CD14-positive monocyte (primary cell): ENCODE measurements at places on chromosomes 12 and 14. TPM values are rescaled to one million over a fixed set of nuclear protein-coding genes. Genes with fewer than 3 reads are reported as not detected.

PPP2R3C gene
- polyA plus RNA-seq = 122 TPM

GRCh38 chr12:62854024-62854423, 80.9 kb downstream of the PPM1H start:
- peaks cover 2% of the 10 kb centered on the region for H3K4me1 ChIP-seq
- no peaks in the 10 kb centered on the region for H3K27me3 ChIP-seq
- H3K36me3 ChIP-seq = no peaks in the 10 kb centered on the region
- H3K27ac ChIP-seq = no peak overlapping the region
- no peak overlapping the region for H3K4me3 ChIP-seq

DNAJC22 gene
- polyA plus RNA-seq = not detected

GSG1 gene
- polyA plus RNA-seq = not detected in 2 replicates

- H3K27me3 ChIP-seq = no peaks in the 10 kb centered on the region
- DNase-seq = no peak
- no peak overlapping the region for H3K4me3 ChIP-seq
- H3K27ac ChIP-seq = no peak overlapping the region
- H3K4me1 ChIP-seq = no peaks in the 10 kb centered on the region
- no peaks in the 10 kb centered on the region for H3K36me3 ChIP-seq
Measured at GRCh38 chr12:87430444-87430843, 598.8 kb downstream of the C12orf50 start.

- no peak for DNase-seq
- no peak overlapping the region for H3K27ac ChIP-seq
- no peaks in the 10 kb centered on the region for H3K36me3 ChIP-seq
- H3K4me1 ChIP-seq = peaks cover 10% of the 10 kb centered on the region
- H3K4me3 ChIP-seq = no peak overlapping the region
Measured at GRCh38 chr14:100670017-100670752, 56.5 kb upstream of the DLK1 start.

- no peaks in the 10 kb centered on the region for H3K4me1 ChIP-seq
Measured at GRCh38 chr14:101889366-101889765, 75.0 kb upstream of the DYNC1H1 start.

KLHL33 gene
- polyA plus RNA-seq = 0.03 and 0.04 TPM in 2 replicates

DNA sequence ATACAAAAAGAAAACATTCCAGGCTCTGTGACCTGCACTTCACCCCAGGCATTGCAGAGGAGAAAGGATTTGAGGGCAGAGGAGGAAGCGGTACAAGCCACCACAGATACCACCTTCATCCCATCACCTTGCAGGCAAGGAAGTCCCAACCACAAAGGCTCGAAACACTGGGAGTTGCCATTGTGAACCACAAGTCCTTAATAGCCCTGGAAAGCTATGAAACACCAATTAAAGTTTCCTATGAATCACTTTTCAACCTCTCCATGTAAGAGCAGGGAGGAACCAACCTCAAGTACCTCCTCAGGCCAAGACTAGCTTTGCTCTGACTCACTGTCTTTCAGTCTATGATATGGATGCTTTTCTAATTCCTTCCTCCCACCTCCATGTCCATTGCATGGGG, 27.0 kb downstream of the MAP3K9 start:
- no peak overlapping the region for H3K4me3 ChIP-seq
- H3K4me1 ChIP-seq = peaks cover 8% of the 10 kb centered on the region
- no peaks in the 10 kb centered on the region for H3K27me3 ChIP-seq
- no peak for DNase-seq

RASAL1 gene
- polyA plus RNA-seq = not detected

- peaks cover 41% of the 10 kb centered on the region for H3K36me3 ChIP-seq
- H3K27ac ChIP-seq = no peak overlapping the region
- no peaks in the 10 kb centered on the region for H3K27me3 ChIP-seq
- H3K4me1 ChIP-seq = peaks cover 35% of the 10 kb centered on the region
- DNase-seq = no peak
Measured at GRCh38 chr14:51242545-51243490, 2.8 kb downstream of the TMX1 start.

GRCh38 chr12:75447691-75448393, 32.7 kb upstream of the GLIPR1 start:
- no peaks in the 10 kb centered on the region for H3K36me3 ChIP-seq
- no peak overlapping the region for H3K4me3 ChIP-seq
- no peak overlapping the region for H3K27ac ChIP-seq
- H3K27me3 ChIP-seq = no peaks in the 10 kb centered on the region
- no peak for DNase-seq

- no peaks in the 10 kb centered on the region for H3K4me1 ChIP-seq
- H3K4me3 ChIP-seq = no peak overlapping the region
- no peaks in the 10 kb centered on the region for H3K27me3 ChIP-seq
- no peak for DNase-seq
- H3K36me3 ChIP-seq = no peaks in the 10 kb centered on the region
Measured at GRCh38 chr12:101040936-101041335, 169.1 kb downstream of the SLC5A8 start.

ERGIC2 gene
- polyA plus RNA-seq = 52.7 TPM

DNA sequence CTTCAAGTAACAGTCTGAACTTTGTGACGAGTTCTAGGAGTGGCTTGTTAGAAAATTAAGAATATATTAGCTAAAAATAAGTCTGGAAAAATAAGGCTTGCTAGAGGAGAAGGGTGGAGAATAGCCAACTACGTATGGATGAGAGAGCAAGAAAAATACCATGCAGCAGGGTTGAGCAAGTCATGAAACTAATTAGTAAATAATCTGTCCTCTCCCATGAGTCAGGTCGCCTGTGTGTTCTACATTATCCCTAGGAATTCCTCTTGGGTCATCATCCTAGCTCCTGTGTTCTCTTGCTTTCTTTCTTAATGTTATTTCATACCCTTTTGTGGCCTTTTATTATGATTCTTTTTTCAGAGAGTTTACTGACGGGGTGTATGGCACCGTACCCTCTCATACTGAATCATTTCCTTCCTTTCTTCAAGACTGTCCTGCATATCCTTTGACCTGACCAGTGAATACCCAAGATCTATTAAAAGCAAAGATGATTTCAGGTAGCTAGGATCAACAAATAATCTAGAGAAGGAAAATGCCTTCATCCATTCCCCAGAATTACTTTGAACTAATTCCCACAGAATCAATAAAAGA, 177.2 kb upstream of the NPAS3 start:
- H3K27me3 ChIP-seq = no peaks in the 10 kb centered on the region
- H3K36me3 ChIP-seq = no peaks in the 10 kb centered on the region
- H3K4me1 ChIP-seq = no peaks in the 10 kb centered on the region
- H3K27ac ChIP-seq = no peak overlapping the region
- DNase-seq = no peak

DNA sequence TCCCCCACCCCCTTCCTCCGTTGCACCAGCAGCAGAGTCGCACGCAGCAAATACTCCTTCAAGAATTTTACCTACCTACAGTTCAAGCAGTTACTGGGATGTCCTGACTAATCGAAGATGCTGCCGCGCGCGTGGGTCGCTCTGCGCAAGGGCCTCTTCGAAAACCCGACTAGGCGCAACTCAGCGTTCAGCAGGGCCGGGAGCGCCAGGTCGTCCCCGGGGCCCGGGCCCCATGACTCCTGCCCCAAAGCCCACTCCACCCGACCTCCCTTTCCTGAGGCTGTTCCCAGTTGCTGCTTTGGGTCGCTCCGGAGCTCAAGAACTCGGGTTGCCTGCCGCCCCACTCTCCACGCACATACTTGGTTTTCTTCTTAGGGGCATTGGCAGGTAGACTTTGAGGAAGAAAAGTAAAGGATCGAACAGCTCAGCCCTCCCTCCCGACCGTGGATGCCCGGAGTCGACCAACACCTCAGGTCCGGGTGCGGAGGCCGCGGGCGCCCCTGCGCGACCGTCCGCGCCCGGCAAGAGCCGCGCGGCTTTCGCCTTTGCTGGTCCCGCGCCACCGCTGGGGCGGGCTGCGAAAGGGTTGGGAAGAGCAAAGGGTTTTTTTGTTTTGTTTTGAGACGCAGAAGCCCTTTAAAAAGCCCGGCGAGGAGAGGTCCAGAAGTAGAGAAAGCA, 1.9 kb downstream of the BMP4 start:
- peaks cover 32% of the 10 kb centered on the region for H3K4me1 ChIP-seq
- no peak for DNase-seq
- no peaks in the 10 kb centered on the region for H3K36me3 ChIP-seq
- H3K27ac ChIP-seq = no peak overlapping the region
- H3K27me3 ChIP-seq = peaks cover 88% of the 10 kb centered on the region

NYNRIN gene
- polyA plus RNA-seq = 0.40 TPM

GRCh38 chr12:120019938-120020337, 30.9 kb downstream of the BICDL1 start:
- H3K36me3 ChIP-seq = no peaks in the 10 kb centered on the region
- H3K27me3 ChIP-seq = no peaks in the 10 kb centered on the region
- no peak overlapping the region for H3K4me3 ChIP-seq
- no peak overlapping the region for H3K27ac ChIP-seq
- no peak for DNase-seq

ZFYVE26 gene
- polyA plus RNA-seq = 1.0 TPM

POU6F1 gene
- polyA plus RNA-seq = not detected

LRRIQ1 gene
- polyA plus RNA-seq = not detected in 2 replicates

GRCh38 chr12:20248646-20249045, 119.7 kb upstream of the PDE3A start:
- H3K27me3 ChIP-seq = no peaks in the 10 kb centered on the region
- no peaks in the 10 kb centered on the region for H3K36me3 ChIP-seq
- H3K27ac ChIP-seq = no peak overlapping the region

GRCh38 chr12:27436029-27436428, 10.5 kb upstream of the SMCO2 start:
- no peaks in the 10 kb centered on the region for H3K36me3 ChIP-seq
- no peak overlapping the region for H3K27ac ChIP-seq
- no peaks in the 10 kb centered on the region for H3K27me3 ChIP-seq
- H3K4me1 ChIP-seq = peaks cover 37% of the 10 kb centered on the region
- DNase-seq = no peak

DNA sequence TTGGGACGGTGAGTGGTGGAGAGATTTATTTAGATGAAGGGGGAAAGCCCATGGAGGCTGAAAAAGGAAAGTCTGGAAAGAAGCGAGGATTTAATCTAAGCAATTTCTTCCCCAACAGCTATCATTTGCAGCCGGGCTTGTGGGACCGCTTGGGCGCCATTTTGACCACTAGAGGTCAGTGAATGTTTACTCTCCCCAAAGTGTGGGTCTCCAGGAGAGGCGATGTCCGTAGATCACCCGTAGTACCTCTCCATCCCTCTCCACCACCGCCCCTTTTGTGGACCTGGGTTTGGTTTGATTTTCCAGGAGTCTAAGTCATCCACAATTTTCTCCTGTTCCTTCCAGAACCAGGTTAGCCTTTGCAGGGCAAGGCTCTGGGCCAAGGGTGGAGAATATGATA, 91.2 kb upstream of the PARP11 start:
- no peaks in the 10 kb centered on the region for H3K36me3 ChIP-seq
- H3K4me1 ChIP-seq = peaks cover 11% of the 10 kb centered on the region
- no peak overlapping the region for H3K27ac ChIP-seq
- no peaks in the 10 kb centered on the region for H3K27me3 ChIP-seq
- H3K4me3 ChIP-seq = no peak overlapping the region
- no peak for DNase-seq

DNA sequence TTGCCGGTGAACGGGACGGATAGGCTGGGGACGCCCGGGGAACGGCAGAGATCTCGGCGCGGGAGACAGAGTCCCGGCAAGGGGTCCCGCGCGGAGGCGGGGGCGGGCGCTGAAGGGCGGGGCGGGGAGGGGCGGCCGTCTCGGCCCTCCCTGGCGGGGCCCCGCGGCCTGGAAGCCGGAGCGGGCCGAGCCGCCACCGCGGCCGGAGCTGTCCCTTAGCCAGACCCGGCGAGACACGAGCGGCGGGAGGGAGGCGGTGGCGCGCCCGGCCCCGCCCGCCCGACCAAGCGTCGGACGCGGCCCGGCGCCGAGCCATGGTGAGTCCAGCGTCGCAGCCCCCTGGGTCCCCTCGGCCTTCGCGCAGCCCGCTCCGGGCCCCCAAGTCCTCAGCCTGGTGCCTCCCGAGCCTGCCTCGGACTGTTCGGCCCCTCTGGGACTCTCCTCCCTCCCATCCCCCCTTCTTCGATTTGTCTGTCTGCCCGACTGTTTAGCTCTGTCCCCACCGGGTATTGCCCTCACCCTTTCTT, at the start of gene ARHGEF40:
Gene ARHGEF40 (plus strand): TSS at position 222 of the 527 bp plus-strand sequence. CDS start 93 bp downstream, at position 315.
- H3K27ac ChIP-seq = peak within 1 kb of the TSS; percentile 94
- peaks cover 45% of the 10 kb centered on the region for H3K4me1 ChIP-seq
- peaks cover 18% of the 10 kb centered on the region for H3K36me3 ChIP-seq
- no peak for DNase-seq
- peak within 1 kb of the TSS; percentile 83 for H3K4me3 ChIP-seq

ANO2 gene
- not detected in 2 replicates for polyA plus RNA-seq

DNA sequence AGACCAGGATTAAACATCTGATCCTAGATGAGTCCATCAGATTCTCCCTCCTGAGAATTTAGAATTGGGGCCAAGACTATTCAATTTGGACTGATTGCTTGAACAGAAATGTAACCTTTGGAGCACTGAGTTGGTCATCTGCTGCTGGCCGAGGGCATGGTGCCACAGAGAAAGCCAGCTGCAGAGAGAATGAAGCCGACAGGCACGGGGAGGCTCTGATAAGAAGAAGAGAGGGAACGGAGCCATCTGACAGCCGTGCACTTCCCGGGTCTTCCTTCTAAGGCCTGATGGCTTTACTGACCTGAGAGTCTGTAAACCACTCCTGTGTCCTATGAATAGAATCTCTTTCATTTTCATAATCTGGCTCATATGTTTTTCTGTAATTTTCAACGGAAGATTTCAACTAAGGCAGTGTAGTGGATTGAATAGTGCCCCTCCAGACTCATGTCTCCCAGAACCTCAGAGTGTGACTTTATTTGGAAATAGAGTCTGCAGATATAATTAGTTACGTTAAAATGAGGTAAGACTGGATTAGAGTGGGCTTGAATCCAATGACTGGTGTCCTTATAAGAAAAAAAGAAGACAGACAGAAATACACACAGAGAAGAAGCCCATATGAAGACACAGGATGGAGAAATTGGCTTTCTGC, 39.1 kb upstream of the FRS2 start:
- no peak overlapping the region for H3K27ac ChIP-seq
- no peak overlapping the region for H3K4me3 ChIP-seq
- H3K27me3 ChIP-seq = no peaks in the 10 kb centered on the region
- H3K4me1 ChIP-seq = no peaks in the 10 kb centered on the region
- H3K36me3 ChIP-seq = no peaks in the 10 kb centered on the region

HSP90AA1 gene
- polyA plus RNA-seq = 149 TPM

- no peak overlapping the region for H3K27ac ChIP-seq
- no peak for DNase-seq
- H3K4me3 ChIP-seq = no peak overlapping the region
- no peaks in the 10 kb centered on the region for H3K27me3 ChIP-seq
Measured at GRCh38 chr12:119071638-119072231, 90.4 kb downstream of the SRRM4 start.

GRCh38 chr12:124545508-124546418, 21.6 kb downstream of the NCOR2 start:
- DNase-seq = peak; percentile 82
- H3K27me3 ChIP-seq = no peaks in the 10 kb centered on the region
- no peaks in the 10 kb centered on the region for H3K36me3 ChIP-seq
- peaks cover 70% of the 10 kb centered on the region for H3K4me1 ChIP-seq
- no peak overlapping the region for H3K4me3 ChIP-seq
- peak overlapping the region; percentile 59 for H3K27ac ChIP-seq

GRCh38 chr14:58752771-58753201, 115.0 kb downstream of the DACT1 start:
- no peak overlapping the region for H3K4me3 ChIP-seq
- peak overlapping the region; percentile 87 for H3K27ac ChIP-seq
- DNase-seq = peak; percentile 60
- H3K36me3 ChIP-seq = no peaks in the 10 kb centered on the region
- H3K4me1 ChIP-seq = peaks cover 45% of the 10 kb centered on the region
- H3K27me3 ChIP-seq = no peaks in the 10 kb centered on the region

GRCh38 chr12:121769831-121770301, 23.6 kb downstream of the RHOF start:
- no peaks in the 10 kb centered on the region for H3K36me3 ChIP-seq
- H3K4me3 ChIP-seq = no peak overlapping the region
- H3K4me1 ChIP-seq = peaks cover 7% of the 10 kb centered on the region
- H3K27me3 ChIP-seq = no peaks in the 10 kb centered on the region
- no peak overlapping the region for H3K27ac ChIP-seq
